Activated CD8-positive, alpha-beta memory T cell treated with anti-CD3 and anti-CD28 coated beads for 1 hour (primary cell): ENCODE measurements at places on chromosomes 3 and 15.

GRCh38 chr3:23333633-23334032 lies 130.5 kb downstream of the UBE2E2 start:
- no peak for DNase-seq

GRCh38 chr15:50232791-50233190 lies 32.7 kb downstream of the HDC start:
- DNase-seq = no peak

GRCh38 chr3:46812237-46812791 lies 50.9 kb downstream of the MYL3 start:
- peak; percentile 59 for DNase-seq

DNA sequence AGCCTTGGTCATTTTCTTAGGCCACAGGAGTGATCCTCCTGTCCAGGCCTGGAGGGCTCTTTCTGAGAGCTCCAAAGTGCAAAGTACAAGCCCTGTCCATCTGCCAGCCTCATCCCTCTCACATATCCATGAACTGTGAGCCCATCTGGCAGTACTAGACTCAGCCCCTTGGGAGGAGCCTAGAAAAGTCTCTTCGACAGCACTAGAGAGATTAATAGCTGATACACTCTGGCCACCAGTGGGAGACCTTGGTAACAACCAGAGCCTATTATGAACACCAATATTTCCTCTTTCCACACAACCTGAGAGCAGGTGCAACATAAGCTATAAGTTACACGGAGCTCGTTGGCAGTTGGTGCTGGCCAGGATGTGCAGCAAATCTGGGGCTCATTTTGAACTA lies 59.5 kb upstream of the DCLK3 start:
- DNase-seq = no peak

- no peak for DNase-seq
Measured at GRCh38 chr3:156339491-156339890, 215.4 kb downstream of the SSR3 start.

DNA sequence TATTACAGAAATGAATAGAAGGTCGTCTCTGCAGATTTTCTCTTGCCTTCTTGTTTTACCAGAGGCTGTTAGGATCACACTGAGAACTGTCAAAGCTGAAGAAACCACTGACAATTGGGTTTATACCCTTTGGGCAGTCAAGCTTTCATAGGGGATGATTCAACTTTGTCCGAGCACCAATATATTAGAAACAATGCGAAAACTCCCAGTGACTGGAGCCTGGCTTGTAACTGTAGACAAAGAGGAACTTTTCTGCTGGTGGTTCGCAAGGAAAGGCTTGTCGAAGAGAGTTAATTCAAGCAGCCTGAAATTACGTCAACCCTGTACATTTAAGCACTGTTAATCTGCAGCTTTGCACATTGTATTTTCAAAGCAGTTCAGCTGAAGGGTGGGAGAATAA lies 193.2 kb upstream of the ZNF385D start:
- no peak for DNase-seq

GRCh38 chr3:120678331-120678947 lies 3.6 kb downstream of the HGD start:
- no peak for DNase-seq

DNA sequence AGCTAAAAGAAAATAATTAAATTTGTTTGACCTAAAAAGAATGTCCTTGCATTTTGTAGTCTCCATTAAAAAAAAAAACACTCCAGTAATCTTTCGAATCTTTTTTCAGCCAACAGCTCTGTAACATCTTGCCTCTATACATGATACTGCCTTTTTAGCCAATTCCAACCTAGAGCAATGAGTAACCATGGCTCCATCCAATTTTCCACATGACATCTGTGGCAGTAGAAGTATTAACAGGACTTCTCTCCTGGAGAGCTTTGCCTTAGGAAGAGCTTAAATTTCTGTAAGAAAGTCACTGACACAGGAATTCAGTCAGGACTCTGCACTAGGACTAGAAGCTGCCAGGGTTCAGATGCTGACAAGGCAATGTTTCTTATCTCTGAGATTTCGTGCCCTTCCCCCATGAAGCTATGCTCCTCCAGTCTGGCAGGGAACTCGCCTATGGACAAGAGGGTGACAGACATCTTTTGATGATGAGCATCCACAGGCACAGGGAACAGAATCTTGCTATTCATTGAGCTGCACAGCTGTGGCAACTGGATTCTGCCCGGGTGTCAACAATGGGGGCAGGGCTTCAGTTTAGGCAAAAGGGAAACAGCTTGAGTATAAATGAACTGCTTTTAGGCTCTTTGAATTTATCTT lies 81.8 kb downstream of the ALCAM start:
- DNase-seq = no peak

DNA sequence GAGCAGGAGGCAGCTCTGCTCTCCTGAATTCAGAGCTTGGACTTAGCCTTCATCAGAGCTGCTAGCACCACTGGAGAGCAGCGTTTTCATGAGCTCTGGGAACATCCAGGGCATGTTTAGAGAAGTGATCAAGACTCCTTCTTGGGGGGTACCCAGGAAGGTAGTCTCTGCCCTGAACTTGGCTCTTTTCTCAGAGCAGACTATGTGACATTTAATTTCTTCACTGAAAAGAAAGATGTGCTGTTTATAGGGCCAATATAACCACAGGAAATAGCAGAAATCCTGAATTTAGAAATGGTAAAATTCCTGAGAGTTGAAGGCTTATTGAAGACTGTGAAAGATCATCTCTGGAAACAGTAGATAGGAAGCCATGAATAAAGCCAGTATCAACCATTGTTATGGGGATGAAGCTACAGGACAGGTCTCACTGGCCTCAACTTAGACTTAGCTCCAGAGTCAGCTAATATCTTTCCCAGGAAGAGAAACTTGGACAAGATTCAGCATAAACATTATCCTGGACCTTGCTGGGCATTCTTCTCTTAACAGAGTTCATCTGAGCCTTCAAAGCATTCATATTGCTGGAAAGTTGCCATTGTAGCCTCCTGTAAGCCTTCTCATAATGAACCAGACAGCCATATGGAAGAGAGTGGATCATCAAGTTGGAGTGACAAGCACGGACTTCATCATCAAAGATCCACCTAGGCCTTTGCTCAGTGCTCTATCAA lies 386.6 kb upstream of the THBS1 start:
- no peak for DNase-seq

DNA sequence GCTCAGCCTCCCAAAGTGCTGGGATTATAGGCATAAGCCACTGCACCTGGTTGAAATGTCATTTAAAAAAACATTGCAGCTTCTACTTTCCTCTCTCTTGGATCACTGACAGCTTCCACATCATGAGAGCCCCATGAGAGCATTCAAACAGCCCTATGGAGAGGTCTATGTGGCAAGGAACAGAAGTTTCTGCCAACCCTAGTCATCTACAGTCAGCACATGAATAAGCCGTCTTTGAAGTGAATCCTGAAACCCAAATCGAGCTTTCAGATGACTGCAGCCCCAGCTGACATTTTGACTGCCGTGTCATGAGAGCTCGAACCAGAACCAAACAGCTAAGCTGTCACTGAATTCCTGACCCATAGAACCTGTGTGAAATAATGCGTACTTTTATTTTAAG lies 39.8 kb downstream of the CD200R1L start:
- no peak for DNase-seq

- DNase-seq = no peak
Measured at GRCh38 chr15:33839540-33839939, 128.8 kb upstream of the CHRM5 start.

DNA sequence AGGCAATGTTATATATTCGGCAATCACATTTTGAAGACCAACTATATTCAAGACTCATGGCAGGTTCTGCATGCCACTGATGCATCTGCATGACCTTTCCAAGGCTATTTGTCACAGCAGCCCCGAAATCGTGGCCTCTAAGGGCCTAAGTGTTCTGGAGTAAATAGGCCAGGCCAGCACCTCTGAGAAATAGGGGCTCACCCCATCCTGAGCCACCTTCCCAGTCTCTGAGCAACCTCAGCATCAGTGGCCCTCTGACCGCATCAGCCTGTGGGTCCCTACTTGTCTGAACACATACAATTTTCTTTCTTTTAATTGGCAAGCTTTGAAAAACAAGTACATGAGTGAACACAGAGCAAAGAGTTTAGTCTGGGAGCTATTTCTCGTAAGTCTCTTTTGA lies 45.9 kb upstream of the THBS1 start:
- DNase-seq = no peak

GRCh38 chr3:65098400-65098799 lies 410.6 kb upstream of the ADAMTS9 start:
- no peak for DNase-seq
